Activated naive CD4-positive, alpha-beta T cell treated with anti-CD3 and anti-CD28 coated beads for 36 hours (primary cell): ENCODE measurements at places on chromosomes 7 and 10. TPM values are rescaled to one million over a fixed set of nuclear protein-coding genes. Genes with fewer than 3 reads are reported as not detected.

DNA sequence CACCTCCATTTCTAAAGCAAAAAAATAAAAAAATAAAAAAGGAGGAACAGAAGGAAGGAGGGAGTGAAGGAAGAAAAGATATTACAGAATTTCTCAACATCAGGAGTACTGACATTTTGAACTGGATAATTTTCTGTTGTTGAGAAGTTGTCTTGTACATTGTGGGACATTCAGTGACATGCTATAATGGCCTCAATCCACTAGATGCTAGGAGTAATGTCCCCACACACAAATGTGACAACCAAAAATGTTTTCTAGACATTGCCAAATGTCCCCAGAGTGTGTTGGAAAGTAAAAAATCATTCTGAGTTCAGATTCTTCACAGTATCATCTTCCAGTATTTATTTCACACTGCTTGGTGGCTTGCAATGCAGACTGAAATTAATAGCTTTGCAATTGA lies 6.5 kb downstream of the ZNF438 start:
- H3K36me3 ChIP-seq = no peaks in the 10 kb centered on the region
- no peaks in the 10 kb centered on the region for H3K27me3 ChIP-seq

- H3K36me3 ChIP-seq = peaks cover 32% of the 10 kb centered on the region
- no peaks in the 10 kb centered on the region for H3K27me3 ChIP-seq
- H3K27ac ChIP-seq = no peak overlapping the region
- peaks cover 40% of the 10 kb centered on the region for H3K4me1 ChIP-seq
- no peak for DNase-seq
Observed at GRCh38 chr10:6497620-6498019, 82.5 kb downstream of the PRKCQ start.

DNA sequence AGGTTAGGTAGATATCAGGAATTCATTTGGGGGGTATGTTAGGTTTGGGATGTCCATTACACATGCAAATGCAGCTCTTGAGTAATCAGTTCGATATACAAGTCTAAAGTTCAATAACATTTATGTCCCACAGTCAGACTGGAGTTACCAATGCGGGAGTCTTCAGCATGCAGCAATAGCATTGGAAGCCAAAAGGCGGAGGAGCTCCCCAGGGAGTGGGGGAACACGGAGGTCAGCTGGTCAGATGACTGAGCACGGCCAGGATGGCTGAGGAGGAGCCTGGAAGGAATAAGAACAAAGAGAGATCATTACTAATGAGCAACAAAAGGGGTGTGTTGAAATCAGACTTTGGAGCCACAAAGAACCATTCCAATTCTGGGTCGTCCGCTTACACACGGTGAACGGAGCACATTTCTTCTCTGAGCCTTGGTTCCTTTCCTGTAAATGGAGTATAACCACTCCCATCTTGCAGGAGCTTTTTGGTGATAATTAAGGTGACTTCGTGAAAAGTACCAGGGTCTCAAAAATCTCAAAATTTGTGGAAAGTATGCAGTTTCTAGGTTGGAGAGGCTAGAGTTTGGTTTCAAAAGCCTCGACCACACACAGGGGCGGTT lies 478 bp upstream of the ZNF22 start:
- peaks cover 30% of the 10 kb centered on the region for H3K36me3 ChIP-seq
- H3K27ac ChIP-seq = peak overlapping the region; percentile 73
- DNase-seq = no peak
- H3K4me3 ChIP-seq = peak overlapping the region; percentile 83
- no peaks in the 10 kb centered on the region for H3K27me3 ChIP-seq
- peaks cover 32% of the 10 kb centered on the region for H3K4me1 ChIP-seq

DNA sequence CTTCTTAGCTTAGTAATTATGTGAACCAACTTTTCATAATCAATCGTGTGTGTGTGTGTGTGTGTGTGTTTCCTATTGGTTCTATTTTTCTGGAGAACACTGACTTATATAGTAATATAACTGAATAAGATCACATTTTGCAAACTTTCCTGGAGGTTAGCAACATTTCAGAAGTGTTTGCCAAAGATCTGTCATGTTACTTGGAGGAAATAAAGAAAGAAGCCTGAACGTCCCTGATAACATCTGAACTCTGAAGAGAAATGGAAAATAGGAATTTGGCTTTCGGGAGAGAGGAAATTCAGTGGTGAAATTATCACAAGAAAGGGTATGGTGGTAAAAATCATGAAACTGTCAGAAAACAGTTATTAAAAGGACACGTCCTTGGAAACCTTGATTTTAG lies 984.4 kb upstream of the AUTS2 start:
- no peak overlapping the region for H3K27ac ChIP-seq
- no peaks in the 10 kb centered on the region for H3K4me1 ChIP-seq
- no peaks in the 10 kb centered on the region for H3K36me3 ChIP-seq
- H3K27me3 ChIP-seq = no peaks in the 10 kb centered on the region
- no peak overlapping the region for H3K4me3 ChIP-seq

GRCh38 chr7:13262929-13263530 lies 575.6 kb downstream of the ARL4A start:
- H3K4me1 ChIP-seq = no peaks in the 10 kb centered on the region
- no peaks in the 10 kb centered on the region for H3K36me3 ChIP-seq
- DNase-seq = no peak

GRCh38 chr7:44508328-44509030 lies 18.0 kb upstream of the NUDCD3 start:
- peaks cover 16% of the 10 kb centered on the region for H3K4me1 ChIP-seq
- H3K36me3 ChIP-seq = peaks cover 2% of the 10 kb centered on the region
- peak; percentile 44 for DNase-seq
- peaks cover 5% of the 10 kb centered on the region for H3K27me3 ChIP-seq
- H3K27ac ChIP-seq = peak overlapping the region; percentile 0

DNA sequence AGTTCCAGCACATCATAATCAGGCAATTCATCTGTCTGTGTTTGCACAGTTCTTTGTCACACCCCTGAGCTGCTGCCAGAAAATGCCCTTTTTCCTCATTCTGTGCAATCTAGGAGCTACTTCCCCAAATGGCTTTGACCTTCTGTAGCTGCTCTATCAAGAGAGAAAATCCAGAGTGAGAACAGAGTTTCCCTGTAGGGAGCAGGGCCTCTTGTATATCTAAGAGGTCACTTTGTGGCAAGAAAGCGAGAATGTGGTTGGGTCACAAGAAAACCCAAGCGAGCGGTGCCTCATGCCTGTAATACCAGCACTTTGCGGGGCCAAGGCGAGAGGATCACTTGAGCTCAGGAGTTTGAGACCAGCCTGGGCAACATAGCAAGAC lies 24.3 kb downstream of the SLC29A3 start:
- peaks cover 2% of the 10 kb centered on the region for H3K36me3 ChIP-seq
- H3K27me3 ChIP-seq = no peaks in the 10 kb centered on the region
- H3K27ac ChIP-seq = no peak overlapping the region
- H3K4me1 ChIP-seq = no peaks in the 10 kb centered on the region
- no peak for DNase-seq
- H3K4me3 ChIP-seq = no peak overlapping the region

GRCh38 chr7:91940171-91940570 lies 491 bp upstream of the AKAP9 start:
- no peaks in the 10 kb centered on the region for H3K27me3 ChIP-seq
- H3K36me3 ChIP-seq = peaks cover 4% of the 10 kb centered on the region
- DNase-seq = peak; percentile 68
- H3K4me3 ChIP-seq = peak overlapping the region; percentile 90
- H3K27ac ChIP-seq = peak overlapping the region; percentile 94

- peaks cover 9% of the 10 kb centered on the region for H3K4me1 ChIP-seq
- DNase-seq = no peak
- no peaks in the 10 kb centered on the region for H3K36me3 ChIP-seq
- H3K27me3 ChIP-seq = peaks cover 11% of the 10 kb centered on the region
- H3K4me3 ChIP-seq = no peak overlapping the region
Observed at GRCh38 chr7:29327455-29327854, 132.9 kb downstream of the CHN2 start.

- DNase-seq = peak; percentile 89
- peaks cover 87% of the 10 kb centered on the region for H3K4me1 ChIP-seq
- H3K36me3 ChIP-seq = peaks cover 3% of the 10 kb centered on the region
- no peaks in the 10 kb centered on the region for H3K27me3 ChIP-seq
- peak overlapping the region; percentile 48 for H3K27ac ChIP-seq
Observed at GRCh38 chr7:3065724-3066143, 22.1 kb upstream of the CARD11 start.

- no peak overlapping the region for H3K27ac ChIP-seq
- H3K36me3 ChIP-seq = no peaks in the 10 kb centered on the region
- DNase-seq = no peak
- H3K4me3 ChIP-seq = no peak overlapping the region
- no peaks in the 10 kb centered on the region for H3K4me1 ChIP-seq
Observed at GRCh38 chr7:55774327-55775050, 88.1 kb downstream of the SEPTIN14 start.

- DNase-seq = no peak
- no peaks in the 10 kb centered on the region for H3K4me1 ChIP-seq
- H3K27me3 ChIP-seq = no peaks in the 10 kb centered on the region
- no peaks in the 10 kb centered on the region for H3K36me3 ChIP-seq
- no peak overlapping the region for H3K27ac ChIP-seq
Observed at GRCh38 chr10:89580243-89580642, 44.8 kb upstream of the SLC16A12 start.

GRCh38 chr10:113126229-113127201 lies 176.5 kb downstream of the TCF7L2 start:
- H3K4me3 ChIP-seq = no peak overlapping the region
- DNase-seq = peak; percentile 60
- peaks cover 45% of the 10 kb centered on the region for H3K27me3 ChIP-seq
- peaks cover 4% of the 10 kb centered on the region for H3K4me1 ChIP-seq

DNA sequence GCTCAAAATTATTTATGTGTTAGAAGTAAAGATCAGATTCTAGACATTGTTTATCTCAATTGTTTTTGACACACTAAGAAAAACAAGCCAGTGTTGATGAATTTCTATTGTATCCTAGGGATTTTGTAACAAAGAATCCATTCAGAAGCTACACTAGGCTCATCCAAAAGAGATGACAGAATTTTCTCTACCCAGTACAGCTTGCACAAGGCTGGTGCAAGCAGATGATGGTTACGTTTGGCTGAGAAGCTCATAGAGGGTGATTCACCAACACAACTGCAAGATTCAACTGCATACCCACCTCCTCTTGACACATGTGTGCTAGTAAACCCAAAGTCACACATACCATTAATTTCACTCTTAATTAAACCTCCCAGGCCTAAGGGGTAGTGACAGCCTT lies 20.8 kb downstream of the GRM3 start:
- no peak for DNase-seq
- no peak overlapping the region for H3K27ac ChIP-seq
- no peak overlapping the region for H3K4me3 ChIP-seq
- no peaks in the 10 kb centered on the region for H3K27me3 ChIP-seq
- H3K36me3 ChIP-seq = no peaks in the 10 kb centered on the region
- H3K4me1 ChIP-seq = no peaks in the 10 kb centered on the region

GRCh38 chr7:101112233-101112632 lies 14.7 kb upstream of the SERPINE1 start:
- no peak for DNase-seq
- H3K36me3 ChIP-seq = no peaks in the 10 kb centered on the region
- no peak overlapping the region for H3K4me3 ChIP-seq
- H3K4me1 ChIP-seq = no peaks in the 10 kb centered on the region
- no peak overlapping the region for H3K27ac ChIP-seq

DNA sequence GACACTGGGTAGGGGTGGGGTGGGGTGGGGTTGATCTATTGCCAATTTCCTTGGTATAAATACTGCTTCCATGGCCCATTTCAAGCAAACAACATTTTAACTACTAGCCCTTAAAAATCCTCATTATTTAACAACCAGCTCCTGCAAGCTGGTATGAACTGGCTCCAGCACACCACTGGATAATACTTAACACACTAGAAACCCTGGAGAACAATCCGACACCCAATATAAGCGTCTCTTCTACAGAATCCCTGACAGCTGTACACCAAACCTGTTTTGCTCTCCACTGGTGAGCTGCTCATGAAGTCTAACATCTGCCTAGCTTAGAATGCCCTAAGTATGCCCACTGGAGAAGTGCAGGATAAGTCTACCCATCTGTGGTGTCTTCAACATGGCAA lies 116.8 kb downstream of the HIPK2 start:
- peaks cover 13% of the 10 kb centered on the region for H3K4me1 ChIP-seq
- H3K27ac ChIP-seq = no peak overlapping the region
- no peak for DNase-seq
- H3K4me3 ChIP-seq = no peak overlapping the region

NOLC1 gene
- total RNA-seq = 182 TPM

PTPN20 gene
- total RNA-seq = 1.3 TPM

ANKRD7 gene
- total RNA-seq = 0.29 TPM

HOXA13 gene
- not detected for total RNA-seq

PLPP4 gene
- total RNA-seq = not detected

SPDYE2 gene
- not detected for total RNA-seq
